ENCODE measurements at places on chromosomes 5 and 9.

DNA sequence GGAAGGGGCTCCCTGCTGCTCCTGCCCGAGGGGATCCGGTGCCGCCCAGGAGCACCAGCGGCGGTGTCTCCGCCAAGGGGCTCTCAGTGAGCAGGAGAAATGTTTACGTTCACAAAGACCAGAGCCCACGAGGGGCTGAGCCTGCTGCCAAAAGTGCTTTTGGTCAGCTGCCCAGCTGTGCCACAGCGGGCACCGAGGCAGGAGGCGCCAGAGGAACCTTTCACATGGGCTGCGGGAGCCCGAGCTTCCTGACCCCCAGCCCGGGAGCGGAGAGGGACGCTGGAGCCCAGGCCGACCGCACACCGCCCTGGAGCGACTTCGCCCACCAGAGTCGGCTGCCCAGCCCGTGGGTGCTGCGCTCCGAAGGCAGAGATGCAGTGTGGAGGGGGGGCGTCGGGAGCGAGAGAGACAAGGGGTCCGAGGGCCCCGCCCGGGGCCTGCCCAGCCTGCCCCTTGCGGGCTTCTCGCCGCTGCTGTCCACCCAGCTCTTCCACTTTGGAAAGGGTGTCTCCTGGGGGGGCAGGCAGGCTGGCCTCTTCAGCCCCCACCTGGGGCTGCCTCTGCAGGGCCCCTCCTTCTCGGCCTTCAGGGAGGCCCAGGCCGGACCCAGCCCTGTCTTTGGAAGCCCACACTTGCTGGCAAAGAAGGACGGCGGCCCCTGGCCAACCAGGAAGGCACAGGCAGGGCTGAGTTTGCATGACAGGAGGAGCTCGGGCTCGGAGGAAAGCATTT lies 7.9 kb downstream of the PPP1R26 start:
- DNase-seq: no peak

DNA sequence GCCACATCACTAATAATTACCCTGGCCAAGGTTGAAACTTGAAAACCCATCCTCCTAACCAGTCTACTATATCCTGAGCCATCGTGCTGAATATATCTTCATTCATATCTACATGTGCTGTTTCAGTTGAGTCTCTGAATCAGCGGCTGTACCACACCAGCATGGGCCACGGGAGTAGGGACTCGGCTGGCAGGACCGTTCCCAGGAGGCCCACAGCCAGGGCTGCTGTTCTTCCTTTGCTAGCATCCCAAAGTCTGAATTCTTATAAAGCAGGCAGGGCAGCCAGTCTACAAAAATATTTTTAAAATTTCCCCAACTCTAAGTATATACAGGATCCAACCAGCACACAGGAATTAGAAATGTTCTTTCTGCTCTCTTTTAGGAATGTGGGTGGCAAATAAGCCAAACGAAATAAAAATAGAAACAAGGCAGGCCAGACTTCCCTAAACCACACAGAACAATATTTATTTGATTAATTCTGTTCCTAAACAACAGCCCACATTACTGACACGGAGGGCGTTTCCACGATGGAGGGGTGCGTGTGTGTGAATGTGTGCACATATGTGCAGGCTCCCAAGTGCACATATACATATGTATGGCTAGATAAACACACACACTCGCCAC lies 42.8 kb upstream of the EQTN start:
- DNase-seq: no peak

- no peak for DNase-seq
Measured at GRCh38 chr5:1523480-1523792, 324 bp downstream of the LPCAT1 start.

- DNase-seq: no peak
Measured at GRCh38 chr9:130745829-130746228, 52.2 kb downstream of the EXOSC2 start.

DNA sequence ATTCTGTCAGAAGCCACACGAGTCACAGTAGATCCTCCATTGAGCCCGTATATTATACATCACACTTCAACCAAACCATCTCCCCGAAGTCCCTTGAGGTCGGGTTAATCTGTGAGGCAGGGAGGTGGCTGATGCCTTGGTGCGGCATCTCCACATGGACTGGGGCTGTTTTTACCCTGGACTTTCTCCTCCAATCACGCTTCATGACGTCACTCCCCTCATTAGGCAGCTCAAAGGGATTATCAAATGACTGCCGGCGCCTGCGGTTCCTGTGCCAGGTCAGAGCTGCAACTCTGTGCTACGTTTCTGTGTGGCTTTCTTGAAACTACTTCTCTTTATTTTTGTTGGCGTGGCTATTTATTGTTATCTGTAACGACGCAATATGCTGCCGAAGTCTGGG lies 53.7 kb downstream of the TMOD1 start:
- peak; percentile 26 for DNase-seq

DNA sequence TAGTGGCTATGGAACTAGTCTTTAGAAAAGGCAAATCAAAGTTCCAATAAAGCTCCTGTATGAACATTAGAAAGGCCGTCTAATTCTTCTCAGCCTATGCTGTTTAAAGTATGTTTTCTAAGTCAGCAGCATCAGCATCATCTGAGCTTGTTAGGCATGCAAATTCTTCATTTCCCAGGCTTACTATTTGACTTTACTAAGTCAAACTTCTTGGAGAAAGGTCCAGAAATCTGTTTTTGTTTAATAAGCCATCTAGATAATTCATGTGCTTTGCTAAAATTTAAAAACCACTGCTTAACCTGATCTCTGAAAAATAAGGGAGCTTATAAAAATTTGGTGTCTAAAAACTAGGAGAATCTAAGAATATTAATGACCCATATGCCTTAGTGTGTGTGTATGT lies 200.2 kb upstream of the SGCD start:
- no peak for DNase-seq

GRCh38 chr5:67693956-67694809 lies 497.6 kb upstream of the CD180 start:
- no peak for DNase-seq

DNA sequence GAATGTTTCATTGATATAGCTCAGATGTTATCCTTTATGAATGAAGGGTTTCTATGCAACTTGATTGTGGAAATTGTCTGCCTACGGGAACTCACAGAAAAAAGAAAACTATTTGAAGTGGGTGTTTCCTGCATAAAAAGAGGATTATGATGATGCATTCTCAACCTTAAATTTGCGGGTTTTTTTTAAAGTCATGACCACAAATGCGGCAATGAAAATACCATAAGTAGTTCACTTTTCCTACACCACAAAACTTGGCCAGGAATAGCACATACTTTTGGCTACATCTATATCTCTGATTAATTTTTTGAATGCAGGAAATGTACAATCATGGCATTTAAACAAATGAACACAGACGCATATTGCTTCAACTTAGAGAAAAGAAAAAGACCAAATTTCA lies 754.7 kb downstream of the DTWD2 start:
- DNase-seq: no peak

DNA sequence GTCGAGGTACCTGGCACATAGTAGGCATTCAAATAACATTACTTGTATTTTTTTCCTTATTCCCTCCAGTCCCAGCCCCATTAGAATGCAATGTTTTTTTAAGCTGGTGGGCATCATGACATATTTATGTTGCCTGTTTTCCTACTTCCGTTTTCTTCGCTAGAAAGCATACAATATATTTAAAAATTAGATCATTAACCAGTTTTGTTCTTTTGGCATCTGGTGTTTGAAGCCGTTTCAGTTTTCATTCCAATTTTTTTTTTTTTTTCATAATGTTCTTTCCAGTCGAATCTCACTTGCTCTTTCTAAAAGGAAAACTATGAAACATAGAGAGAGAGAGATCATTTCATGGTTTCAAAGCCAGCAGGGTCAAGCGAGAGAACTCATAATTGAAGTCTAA lies 228.3 kb upstream of the C9orf72 start:
- DNase-seq: no peak

- no peak for DNase-seq
Measured at GRCh38 chr5:96743065-96743768, 64.5 kb downstream of the ERAP1 start.

- DNase-seq: no peak
Measured at GRCh38 chr5:153658606-153659005, 168.1 kb downstream of the GRIA1 start.

GRCh38 chr5:170097934-170098333 lies 7.8 kb upstream of the FOXI1 start:
- no peak for DNase-seq

GRCh38 chr5:75640826-75641225 lies 29.6 kb downstream of the ANKDD1B start:
- DNase-seq: no peak

- DNase-seq: no peak
Measured at GRCh38 chr5:73654171-73654811, 28.3 kb downstream of the ARHGEF28 start.

- no peak for DNase-seq
Measured at GRCh38 chr5:80172067-80172695, 83.7 kb downstream of the SERINC5 start.

DNA sequence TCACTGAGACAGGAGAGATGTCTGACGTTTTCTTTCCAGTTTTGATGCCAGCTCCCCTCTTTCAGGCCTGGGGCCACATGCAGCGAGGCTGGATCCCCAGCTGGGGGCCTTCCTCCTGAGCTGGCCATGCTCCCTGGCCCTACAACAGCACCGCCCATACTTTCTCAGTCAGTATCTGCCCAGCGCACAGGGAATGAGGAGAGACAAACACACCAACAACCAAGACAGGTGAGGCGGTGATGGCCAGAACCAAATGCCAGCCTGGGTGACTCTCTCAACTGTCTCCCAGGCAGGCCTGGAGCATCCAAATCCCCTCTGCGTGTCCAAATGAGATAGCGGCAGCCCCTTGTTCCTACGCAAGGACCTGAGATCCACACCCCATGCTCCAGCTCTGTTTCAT lies 109.6 kb downstream of the ROR2 start:
- no peak for DNase-seq

DNA sequence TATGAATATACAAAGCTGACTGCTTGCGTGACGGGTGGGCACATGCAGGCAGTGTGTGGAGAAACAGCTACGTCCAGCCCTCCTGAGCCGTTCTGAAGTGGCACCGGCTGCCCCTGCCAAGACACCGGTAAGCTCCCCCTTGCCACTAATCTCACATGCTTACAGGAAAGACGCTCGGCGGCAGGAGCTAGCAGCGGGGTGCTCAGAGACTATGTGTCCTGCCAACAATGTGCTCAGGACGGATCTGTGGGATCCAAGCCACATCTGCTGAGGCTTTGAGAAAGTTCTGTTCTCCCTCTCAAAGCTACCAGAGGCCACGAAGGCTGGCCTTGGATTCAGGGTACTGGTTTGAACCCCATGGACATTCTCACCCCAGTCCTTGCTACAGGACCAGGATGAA lies 157.2 kb upstream of the PHYKPL start:
- no peak for DNase-seq

DNA sequence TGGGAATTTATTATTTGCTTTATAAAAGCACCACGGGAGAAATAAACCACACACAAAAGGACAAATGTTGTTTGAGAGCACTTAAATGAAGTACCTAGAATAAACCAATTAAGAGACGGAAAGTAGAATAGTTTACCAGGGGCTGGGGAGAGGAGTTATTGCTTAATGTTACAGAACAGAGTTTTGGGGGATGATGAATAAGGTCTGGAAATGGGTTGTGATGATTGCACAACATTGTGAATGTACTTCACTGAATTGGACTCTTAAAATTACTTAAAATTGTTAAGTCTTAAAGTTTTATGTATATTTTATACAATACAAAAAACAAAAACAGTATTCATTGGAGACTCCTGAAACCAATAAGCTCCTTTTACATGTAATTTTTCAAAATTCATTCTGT lies 1.5 kb downstream of the ZBTB43 start:
- no peak for DNase-seq

DNA sequence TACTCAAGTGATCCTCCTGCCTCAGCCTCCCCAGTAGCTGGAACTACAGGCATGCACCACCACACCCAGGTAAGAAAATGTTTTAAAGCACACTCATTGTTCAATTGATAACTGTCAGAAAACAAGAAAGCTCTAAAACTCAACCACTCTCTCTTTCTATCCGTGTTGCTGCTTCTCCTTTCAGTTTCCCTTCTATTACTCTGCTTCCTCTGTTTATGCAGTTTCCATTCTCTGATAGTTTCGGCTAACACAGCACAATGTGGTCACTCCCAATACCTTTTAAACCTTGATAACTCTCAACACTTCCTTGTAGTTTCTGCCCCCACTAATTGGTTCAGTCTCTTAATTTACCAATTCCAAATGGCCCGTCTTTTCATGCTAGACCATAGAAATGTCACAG lies 59.2 kb upstream of the NR4A3 start:
- no peak for DNase-seq

GRCh38 chr5:133865113-133865512 lies 103.3 kb downstream of the C5orf15 start:
- no peak for DNase-seq

DNA sequence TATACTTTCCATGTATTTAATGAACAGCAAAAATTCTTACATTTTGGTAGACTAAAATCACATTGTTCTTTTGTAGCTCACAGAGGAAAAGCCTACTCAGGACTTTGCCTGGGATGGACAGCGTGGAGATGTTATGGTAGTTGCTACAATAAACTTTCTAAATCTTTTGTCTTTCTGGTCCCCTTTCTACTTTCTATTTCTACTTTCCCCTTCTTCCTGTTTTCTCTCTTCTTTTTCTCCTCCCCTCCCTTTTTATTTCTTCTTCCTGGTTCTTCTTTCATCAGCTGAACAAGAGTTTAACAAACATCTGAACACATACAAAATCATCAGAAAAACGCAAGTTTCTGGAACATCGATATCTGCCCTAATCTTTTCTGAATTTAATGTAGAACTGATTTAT lies 15.6 kb upstream of the GDNF start:
- no peak for DNase-seq

DNA sequence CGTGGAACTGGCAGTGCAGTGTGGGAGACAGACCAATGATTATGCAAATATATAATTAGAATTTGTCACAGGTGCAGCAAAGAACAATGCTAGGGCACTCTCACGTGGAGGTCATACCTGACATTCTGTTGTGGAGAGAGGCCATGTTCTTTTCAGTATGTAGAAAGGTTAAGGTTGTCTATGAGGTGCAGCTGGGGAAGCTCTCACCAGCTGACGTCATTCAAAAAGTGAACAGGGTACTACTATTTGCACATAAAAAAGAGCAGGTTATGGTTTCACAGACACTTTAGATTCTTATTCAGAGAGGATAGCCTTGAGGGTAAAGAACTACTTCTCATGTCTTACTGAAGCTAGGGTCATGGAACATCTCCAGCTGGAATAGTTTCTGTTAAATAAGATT lies 19.1 kb downstream of the SH3GL2 start:
- no peak for DNase-seq

DNA sequence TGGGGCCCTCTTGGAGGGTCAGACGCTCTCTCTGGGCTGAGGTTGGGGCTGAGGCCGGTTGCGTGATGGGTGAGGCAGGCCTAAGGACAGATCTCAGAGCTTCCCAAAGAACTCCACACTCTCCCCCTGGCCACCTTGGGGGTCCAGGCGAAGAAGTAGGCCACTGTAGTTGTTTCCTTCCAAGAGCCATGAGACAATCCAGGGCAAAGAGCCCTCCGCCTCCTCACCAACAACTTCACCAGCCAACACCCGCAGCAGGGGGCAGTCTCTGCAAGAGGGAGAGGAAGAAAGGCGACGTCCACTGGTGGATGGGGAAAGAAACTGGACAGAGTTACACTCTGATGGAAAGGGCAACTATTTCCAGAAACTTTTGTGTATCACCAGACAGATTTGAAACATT lies 10.7 kb downstream of the SLC35A4 start:
- DNase-seq: no peak
